ENCODE measurements at places on chromosomes 2 and 18.

DNA sequence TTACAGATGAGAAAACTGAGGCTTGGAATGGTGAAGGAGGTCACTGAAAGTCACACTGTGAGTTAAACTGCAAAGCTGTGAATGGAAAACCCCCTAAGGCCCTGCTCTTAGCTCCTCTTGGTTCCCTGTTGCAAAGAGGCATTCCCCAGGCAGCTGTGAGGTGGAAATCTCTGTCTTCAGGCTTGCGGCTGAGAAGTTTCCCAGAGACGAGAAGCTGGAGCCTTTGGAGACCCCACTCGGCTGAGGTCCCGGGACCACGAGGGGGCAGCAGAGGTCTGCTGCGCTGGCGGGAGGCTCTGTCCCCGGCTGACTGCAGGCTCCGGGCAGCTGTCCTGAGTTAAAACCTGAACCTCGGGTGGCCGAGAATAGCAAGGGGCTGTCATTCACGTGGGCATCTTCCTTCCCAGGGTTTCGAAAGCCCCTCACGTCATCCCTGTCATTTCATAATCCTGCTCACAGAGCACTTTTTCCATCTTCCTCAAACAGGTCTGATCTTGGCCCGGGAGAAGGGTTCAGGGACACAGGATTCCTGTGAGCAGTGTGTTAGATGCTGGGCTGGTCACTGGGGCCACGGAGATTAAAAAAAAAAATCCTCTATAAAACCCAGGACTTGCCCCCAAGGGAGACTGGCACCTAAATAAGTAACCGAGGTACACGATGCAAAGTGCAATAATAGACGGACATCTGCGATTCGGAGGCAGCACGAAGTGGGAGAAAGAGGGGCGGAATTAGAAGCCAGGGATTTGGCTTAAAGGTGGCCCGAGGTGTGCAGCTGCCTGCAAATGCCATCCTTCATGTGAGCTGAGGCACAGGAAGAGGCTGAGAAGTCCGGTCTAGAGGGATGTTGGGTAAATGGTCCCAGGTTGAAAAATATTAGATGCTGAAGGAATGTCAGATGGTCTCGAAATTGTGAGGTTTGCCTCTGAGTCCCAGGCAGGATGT is 24.6 kb upstream of the ATOH8 start:
- peak; percentile 93 for DNase-seq

DNA sequence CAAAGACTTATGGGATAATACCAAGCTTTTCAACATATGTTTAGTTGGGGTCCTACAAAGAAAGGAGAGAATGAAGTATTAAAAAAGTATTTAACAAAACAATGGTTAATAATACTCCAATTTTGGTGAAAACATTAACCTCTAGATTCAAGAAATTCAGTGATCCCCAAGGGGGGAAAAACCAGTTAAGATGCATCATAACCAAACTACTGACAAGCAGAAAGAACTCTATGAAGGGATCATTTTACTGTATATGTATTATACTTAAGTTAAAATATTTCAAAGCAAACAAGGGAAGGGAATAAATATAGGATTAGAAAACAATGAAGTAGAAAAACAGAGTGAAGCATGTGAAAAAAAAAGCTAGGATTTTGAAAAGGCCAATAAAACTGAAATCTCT is 8.7 kb downstream of the CNRIP1 start:
- no peak for DNase-seq

- no peak for DNase-seq
Observed at GRCh38 chr2:60353863-60354262, 199.6 kb downstream of the BCL11A start.

GRCh38 chr18:10878703-10879102 is 270.7 kb downstream of the PIEZO2 start:
- no peak for DNase-seq

DNA sequence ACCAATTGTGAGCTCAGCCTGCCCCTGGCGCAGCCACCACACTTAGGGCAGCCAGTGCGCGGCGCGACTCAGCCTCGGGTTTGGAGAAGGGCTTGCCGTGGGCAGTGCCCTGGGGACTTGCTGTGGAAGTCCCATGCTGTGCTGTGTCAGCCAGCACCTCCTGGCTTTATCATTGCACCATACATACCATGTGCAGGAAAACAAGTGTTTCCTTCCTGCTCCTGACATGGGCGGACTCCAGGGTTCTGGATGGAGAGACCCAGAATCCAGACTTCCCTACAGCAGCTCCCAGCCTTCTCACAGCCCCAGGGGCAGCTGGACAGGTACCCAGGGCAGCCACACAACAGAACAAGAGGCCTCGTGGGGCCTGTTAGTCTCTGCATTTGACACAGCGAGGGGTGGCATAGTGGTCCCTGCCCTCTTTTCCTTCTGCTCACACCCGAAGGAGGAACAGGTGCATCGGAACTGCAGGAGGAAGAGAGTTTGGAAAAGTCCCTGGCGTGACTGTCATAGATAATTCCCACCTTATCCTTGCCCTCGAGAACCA is 54.2 kb downstream of the SDC1 start:
- DNase-seq = no peak

DNA sequence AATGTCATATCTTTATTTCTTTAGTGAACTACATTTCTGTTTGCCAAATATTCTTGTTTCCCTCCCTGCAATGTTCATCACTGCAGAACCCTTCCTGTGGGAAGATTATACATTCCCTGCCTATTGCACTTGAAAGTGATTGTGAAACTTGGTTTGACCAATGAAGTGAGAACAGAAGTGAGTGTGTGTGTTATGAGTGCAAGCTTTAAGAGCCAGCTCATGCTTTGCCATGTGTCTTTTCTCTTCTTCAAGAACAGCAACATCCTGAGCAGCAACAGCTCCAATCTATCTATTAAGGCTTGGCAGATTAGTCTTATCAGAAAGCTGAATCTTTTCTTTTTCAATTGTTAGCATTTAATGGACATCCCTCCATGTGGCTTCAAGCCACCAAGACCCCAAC is 42.0 kb upstream of the UBE2E3 start:
- no peak for DNase-seq

DNA sequence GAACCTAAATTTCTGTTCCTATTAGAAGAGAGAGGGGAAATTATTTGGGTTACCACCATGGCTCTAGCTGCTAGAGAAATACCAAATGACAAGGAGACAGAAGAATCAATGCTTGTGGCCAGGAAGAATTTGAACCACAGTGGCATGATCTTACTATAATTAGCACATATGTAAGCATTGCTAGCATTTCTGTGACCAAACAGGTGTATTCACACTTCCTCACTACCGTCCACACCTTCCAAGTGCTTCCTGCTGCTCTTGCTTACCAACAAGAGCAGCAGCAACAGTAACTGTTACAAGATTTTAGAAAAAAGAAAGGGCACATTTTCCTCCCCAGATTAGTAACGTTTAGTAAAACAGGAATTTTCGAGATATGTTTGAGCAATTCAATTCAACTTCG is 60.5 kb downstream of the CDH7 start:
- no peak for DNase-seq

GRCh38 chr2:30230497-30231211 is 680 bp upstream of the LBH start:
- DNase-seq = no peak

DNA sequence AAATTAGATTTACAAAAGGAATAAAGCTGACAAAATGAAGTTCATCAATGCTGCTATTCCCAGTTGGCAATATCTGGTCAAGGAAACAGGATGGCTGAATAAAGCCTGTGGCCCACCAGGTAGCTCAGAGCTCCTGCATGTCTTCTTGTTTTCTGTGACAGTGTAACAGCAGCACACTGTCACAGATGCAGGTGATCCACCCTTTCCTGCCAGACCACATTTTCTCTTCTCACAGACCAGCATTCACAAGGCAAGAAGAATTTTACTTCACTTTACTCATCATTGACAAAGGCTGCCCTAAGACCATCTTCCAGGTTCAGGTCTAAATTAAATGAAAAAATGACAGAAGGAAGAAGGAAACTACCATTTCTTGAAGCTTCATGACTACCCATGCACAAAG is 166.2 kb upstream of the MEIS1 start:
- no peak for DNase-seq

- no peak for DNase-seq
Observed at GRCh38 chr2:133265432-133265949, 302.8 kb downstream of the NCKAP5 start.

DNA sequence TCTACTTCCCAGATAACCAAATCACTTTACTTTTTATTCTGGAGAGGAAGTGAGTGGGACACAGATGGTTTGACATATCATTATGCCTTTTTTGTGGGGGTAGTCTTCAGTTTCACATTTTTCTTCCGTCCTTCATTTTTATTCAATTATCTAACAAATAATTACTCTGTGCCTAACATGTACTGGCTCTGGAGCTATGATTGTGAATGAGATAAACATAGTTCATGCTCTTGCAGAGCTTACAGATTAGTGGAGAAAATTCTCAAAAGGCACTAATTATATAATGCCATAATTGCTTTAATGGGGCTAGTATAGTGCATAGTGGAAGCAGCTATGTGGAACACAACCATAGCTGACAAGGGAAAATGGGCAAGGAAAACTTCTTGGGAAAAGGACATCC is 303.6 kb upstream of the TFPI start:
- no peak for DNase-seq

DNA sequence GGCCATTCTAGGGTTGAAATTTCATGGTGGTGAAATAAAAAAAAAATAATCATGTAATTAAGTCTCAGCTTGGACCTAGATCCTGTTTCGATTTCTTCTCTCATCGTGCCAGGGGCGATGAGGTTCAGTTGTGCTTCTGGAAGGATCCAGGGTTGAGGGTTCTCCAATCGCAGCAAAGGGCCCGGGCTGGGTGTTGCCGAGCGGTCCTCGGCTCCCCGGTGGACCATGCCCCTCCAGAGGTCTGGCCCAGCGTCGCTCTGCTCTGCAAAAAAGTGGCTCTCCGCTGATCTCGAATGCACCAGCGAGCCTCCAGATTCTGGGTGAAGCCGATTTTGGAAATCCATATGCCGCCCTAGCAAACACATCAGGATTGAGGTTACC is 39.0 kb downstream of the EN1 start:
- DNase-seq = no peak

GRCh38 chr2:145909175-145909755 is 1389.3 kb upstream of the ZEB2 start:
- DNase-seq = no peak

- DNase-seq = no peak
Observed at GRCh38 chr2:123179526-123179925, 845.6 kb upstream of the CNTNAP5 start.

Measured in HuH-7 (cell line).